HepG2 (cell line): ENCODE measurements at places on chromosomes 2 and 18.
A peak's percentile ranks its signal among the peaks of the same experiment; 100 is the strongest.

GRCh38 chr18:55236150-55236931 lies 277.1 kb upstream of the CCDC68 start:
- no peak for DNase-seq

GRCh38 chr2:164706522-164706921 lies 85.2 kb upstream of the GRB14 start:
- no peak for DNase-seq

GRCh38 chr2:171590116-171590515 lies 67.8 kb downstream of the CYBRD1 start:
- no peak for DNase-seq

DNA sequence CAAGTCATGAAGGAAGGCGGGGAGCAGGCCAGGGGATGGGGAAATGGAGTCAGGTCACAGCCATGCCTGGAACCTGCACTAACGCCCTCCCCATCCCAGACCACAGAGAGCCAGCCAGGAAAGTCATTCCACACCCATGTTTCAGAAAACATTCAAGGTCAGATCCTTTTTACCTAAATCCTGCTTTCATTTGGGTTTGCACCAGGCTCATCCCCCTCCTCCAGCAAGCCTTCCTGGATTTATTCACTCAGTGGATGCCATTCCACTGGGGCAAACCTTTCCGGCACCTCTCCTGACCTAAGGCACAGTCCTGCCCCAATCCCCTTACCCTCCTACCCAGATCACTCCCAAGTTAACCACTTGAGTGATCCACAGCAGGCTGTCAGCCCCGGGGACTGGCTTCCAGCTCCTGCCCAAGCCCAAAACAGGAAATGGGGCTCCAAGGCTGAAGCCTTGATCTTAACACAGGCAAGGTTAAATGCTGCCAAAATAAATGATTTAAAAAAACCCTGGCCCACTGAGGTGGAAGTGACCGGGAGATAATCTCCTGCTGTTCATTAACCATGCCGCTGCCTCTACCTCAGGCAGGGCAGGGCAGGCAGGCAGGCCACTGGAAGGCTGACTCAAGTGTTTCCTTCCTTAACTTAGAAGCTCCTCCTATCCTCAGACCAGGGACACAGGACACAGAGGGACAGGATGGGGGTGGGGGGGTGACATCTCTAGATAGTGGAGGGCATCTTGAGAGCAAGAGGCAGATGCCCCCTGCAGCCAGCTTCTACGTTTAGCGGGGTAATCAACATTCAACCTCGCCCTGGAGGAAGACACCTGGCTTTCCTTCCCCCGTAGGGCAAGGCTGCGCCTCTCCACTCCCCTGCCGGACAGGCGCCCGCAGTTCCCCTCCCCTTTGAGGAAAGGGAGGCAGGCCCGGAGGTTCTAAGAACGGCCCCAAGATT lies 1.4 kb downstream of the RAB11FIP5 start:
- peak; percentile 35 for DNase-seq

DNA sequence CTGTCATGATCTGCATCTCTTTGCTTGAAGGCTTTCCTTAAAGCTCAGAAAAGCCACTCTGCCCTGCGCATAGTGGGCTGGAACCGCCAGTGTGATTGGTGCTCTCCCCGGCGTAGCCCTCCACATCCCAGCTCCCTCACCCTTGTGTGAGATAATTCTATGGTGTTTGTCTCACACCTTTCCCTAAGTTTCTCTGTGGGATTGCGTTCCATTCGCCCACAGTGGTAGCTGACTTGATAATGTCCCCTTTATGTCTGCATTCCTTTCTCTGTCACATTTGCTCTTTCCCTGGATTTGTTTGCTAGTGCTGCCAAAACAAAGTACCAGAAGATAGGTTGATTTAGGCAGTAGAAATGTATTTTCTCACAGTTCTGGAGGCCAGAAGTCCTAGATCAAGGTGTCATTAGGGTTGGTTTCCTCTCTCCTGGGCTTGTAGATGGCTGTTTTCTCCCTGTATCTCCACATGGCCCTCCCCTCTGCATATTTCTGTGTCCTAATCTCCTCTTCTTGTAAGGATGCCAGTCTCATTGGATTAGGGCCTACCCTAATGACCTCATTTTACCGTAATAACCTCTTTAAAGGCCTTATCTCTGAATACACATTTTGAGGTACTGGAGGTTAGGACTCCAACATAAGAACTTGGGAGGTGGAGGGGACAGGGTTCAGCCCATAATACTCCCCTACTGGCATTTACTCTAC lies 7.4 kb upstream of the TMEM87B start:
- DNase-seq = peak; percentile 76

DNA sequence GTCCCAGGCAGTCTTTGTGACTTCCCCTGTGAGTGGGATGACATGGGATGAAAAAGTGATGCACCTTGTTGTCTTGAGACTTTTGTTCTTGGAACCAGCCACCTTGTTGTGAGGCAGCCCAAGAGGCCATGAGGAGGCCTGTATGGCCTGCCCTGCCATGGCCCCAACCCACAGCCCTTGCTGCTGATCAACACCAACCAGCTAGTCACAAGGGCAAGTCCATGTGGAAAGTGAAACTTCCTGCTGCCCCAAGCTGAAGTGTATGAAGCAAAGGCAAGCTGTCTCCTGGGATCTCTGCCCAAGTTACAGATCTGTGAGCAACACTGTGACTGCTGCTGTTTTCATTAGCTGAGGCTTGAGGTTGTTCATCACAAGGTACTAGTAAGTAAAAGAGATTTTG lies 21.6 kb downstream of the TMEM18 start:
- no peak for DNase-seq

DNA sequence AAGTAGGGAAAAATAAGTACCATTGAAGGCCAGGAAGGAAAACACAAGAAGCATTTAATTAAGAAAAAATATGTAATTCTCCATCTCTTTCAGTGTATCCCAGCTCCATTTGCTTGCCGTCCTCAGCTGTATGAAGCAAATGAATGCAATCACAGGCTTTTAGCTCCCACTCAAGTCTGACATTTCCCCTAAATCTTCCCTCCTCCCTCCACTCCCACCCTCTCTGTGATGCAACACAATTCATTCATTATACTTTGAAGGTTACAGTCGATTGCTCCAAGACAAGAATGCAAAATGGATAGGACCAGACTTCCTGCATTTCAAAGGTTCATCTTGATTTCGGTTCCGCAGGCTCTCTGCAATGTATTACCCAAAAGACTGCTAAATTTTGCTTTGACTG lies 172.7 kb upstream of the SERPINE2 start:
- DNase-seq = no peak

DNA sequence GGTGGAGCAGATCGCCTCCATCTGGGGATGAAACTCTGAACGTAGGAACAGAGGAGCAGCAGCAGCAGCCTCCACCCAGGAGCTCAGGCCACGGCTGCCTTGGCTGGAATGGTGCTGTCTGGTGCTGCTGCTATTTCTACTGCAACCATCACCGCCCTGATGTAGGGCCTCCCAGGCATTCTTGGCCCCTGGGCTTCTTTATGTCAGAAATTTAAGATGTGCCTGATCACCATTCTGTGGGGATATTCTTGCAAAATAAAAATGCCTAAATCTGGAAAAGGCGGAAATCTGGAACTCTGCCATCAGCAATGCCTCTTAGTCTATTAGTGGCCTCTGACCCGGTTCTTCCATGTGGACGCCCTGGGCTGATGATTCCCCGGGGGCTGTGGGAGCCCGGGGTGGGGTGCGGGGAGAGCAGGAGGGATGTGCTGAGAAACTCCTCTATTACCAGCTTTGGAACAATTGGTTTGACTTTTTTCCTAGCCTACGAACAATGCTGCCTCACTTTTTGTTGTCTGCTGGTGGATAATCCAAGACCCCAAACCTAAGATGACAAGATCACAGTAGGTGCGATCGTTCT lies 47.2 kb downstream of the FAM124B start:
- DNase-seq = no peak

DNA sequence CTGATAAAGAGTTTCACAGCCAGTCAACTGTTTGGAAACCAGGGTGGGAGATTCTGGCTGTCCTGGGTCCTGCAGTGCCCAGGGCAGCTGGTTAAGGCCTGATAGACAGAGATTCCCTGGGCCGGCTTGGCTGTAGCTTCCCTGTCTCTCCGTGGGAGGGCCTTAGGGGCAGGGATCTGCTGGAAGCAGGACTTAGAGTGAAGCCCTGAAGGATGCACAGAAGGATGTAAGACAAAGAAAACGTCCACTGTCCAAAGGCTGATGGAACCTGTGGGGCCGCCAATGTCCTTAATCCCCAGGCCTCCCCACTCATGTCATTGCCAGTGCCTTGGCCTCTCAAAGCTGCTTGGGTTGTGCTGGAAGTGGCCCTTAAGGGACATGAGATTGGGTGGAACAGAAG lies 33.0 kb downstream of the MROH2A start:
- no peak for DNase-seq

DNA sequence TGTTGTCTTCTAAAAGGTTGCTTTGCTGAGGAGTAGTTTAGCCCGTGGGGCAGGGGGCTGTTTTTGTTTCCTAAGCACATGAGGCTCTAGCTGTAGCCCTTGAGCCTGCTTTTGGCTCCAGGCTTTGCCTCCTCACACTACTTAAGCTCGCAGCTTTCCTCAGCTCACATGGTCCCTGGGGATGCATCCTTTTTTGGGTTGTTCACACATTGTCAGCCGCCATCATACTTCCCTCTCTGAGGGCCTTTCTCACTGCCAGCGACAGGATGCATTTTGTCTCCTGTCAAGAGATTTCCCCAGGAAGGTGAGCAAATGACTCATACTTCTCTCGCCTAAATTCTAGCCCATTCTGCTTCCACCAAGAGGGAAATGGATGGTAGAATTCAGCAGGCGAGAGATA lies 279.5 kb upstream of the PKDCC start:
- no peak for DNase-seq

GRCh38 chr2:3243804-3244203 lies 133.8 kb downstream of the EIPR1 start:
- no peak for DNase-seq

DNA sequence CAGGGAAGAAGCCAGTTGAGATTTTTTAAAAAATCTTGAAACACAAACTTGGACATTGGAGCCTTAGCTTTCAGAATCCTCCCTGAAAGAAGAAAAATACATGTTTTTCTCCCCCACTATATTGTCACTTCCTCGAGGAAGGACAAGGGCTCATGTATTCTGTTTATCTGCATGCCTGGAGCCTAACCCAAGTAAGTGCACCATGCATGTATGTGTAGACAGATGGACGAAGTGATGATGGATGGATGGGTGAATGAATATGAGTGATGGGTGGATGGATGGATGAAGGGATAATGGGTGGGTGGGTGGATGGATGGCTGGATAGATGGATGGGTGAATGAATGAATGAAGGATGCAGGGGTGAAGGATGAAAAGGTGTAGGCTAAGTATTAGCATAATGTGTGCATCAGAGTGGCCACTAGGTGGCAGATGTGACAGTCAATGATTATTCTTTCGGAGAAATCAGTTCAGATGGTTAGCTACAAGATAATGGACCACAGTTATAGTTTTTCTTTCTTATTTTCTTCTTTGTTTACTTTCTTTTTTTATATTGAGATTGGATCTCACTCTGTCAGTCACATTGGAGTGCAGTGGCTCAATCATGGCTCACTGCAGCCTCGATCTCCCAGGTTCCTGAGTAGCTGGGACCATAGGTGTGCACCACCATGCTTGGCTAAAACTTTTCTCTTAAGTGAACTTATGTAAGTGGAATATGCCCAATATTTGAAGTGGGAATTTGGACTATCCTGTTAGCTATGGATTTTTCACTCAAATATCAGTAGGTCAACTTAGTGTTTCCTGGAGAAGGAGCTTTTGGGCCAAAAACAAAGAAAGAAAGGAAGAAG lies 18.5 kb upstream of the CCDC93 start:
- peak; percentile 44 for DNase-seq

DNA sequence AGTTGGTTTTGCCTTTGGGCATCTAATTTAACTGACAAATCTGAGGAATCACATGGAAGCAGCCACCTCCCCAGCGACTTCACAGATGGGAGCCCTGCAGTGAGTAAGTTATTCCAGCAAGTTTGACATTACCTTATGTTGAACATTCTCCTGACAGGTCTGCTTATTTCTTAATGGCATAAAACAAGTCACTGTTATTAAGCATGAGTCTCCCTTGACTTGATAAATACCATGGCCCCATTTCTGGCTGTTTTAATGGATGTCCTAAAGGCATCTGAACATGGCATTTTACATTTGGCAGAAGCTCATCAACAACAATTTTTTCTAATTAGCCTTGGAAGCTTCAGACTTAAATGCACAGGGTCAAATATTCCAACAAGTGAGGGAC lies 92.6 kb upstream of the CREB1 start:
- no peak for DNase-seq

GRCh38 chr18:73881396-73881917 lies 266.2 kb downstream of the FBXO15 start:
- DNase-seq = no peak

DNA sequence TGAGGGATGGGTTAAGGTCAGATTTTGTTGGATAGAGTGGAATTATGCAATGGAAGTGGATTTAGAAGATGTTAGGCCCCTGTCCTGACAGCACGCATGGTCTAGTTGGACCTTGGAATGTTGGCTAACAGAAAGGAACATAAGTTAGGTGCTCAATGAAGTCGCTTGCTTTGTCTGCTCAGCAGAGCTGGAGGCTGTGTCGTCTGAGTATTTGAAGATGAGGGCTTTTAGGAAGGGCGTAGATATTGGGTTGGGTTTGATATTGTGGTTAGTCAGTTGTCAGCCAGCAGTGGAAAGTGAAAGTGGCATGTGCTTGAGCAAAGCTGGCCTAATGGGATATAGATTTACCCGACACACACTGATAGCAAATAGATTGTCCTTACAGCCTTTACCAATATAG lies 239.3 kb downstream of the PRKCE start:
- DNase-seq = no peak

DNA sequence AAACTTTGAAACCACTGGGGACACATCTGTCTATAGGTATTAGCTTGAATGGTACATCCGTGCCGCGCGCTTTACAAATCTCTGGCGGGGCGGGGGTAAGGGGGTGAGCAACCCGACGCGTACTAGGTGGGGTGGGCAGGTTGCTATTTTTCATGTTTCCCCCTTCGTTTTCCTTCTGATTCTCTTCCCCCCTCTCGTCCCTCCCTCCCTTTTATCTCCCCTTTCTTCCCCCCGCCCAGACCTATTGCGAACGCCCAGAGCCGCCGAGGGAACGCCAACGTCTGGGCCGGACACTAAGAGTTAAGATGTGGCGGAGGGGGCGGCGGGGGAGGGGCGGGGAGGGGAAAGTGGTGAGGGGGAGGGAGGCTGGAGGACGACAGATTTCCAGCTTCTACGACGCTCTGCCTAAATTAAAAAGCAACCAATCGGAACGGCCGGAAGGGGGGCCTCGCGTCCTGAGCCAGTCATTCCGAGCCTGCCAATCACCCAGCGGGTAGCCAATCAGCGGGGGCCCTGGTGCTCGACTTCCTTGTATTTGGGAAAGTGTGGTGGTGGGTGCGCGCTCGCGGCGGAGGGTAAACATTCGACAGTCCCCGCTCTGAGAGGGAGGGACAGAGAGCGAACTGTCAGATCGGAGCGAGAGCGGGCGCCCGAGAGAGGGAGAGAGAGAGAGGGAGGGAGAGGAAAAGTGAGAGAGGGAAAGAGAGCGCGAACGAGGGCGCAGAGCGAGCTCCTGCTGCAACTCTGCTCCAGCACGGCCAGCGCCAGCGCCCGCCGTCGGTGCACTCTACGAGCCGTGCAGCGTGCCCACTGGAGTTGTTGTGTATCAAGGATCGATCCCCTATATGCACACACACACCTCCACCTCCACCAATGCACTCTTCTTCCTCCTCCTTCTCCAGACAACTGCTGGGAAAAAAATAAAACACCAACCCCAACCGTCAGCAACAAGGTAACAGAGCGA lies at the start of gene POU3F3:
POU3F3 (plus strand) TSS at position 582 of the 964 bp plus-strand sequence. CDS start 1,396 bp downstream, outside the sequence.
- no peak for DNase-seq
